ENCODE measurements at places on chromosomes 16 and 17. TPM values are rescaled to one million over a fixed set of nuclear protein-coding genes. Genes with fewer than 3 reads are reported as not detected.

The TNS4 gene
- total RNA-seq: not detected

The KIF19 gene
- not detected for total RNA-seq

The ITGAX gene
- 9.7 TPM for total RNA-seq

The ITGAL gene
- not detected for total RNA-seq

The KRTAP4-5 gene
- total RNA-seq: not detected

The CISD3 gene
- 23.0 TPM for total RNA-seq

The TERB1 gene
- total RNA-seq: not detected

The SOX15 gene
- total RNA-seq: not detected

The MYH1 gene
- total RNA-seq: not detected

The PLA2G10 gene
- total RNA-seq: not detected

The SGCA gene
- total RNA-seq: not detected

The FOXN1 gene
- not detected for total RNA-seq

The SPDYE4 gene
- not detected for total RNA-seq

Measured in Caki2 (cell line).